ENCODE measurements at places on chromosomes 1 and 21. TPM values are rescaled to one million over a fixed set of nuclear protein-coding genes. Genes with fewer than 3 reads are reported as not detected.

DNA sequence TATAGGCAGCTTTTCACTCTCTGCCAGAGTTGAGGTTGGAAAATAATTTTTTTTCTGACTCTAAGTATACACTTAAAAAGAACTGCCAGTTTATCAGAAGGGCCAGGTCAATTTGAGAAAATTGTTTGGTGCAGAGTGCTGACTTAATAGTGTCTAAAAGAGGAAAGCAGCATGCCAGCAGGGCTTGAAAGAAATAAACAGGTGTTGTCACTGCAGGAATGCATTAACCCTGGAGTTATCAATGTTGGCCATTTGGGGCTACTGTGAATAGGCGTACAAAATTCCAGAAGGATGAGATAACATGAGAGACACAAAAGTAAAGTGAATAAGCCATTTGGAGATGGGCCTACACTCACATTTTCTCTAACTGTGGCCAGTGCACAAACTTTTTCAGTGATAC lies 220.6 kb upstream of the PLD5 start:
- H3K4me3 ChIP-seq, result no peak overlapping the region
- H3K36me3 ChIP-seq, result no peaks in the 10 kb centered on the region
- no peak for DNase-seq
- no peaks in the 10 kb centered on the region for H3K27me3 ChIP-seq
- no peak overlapping the region for H3K27ac ChIP-seq

DNA sequence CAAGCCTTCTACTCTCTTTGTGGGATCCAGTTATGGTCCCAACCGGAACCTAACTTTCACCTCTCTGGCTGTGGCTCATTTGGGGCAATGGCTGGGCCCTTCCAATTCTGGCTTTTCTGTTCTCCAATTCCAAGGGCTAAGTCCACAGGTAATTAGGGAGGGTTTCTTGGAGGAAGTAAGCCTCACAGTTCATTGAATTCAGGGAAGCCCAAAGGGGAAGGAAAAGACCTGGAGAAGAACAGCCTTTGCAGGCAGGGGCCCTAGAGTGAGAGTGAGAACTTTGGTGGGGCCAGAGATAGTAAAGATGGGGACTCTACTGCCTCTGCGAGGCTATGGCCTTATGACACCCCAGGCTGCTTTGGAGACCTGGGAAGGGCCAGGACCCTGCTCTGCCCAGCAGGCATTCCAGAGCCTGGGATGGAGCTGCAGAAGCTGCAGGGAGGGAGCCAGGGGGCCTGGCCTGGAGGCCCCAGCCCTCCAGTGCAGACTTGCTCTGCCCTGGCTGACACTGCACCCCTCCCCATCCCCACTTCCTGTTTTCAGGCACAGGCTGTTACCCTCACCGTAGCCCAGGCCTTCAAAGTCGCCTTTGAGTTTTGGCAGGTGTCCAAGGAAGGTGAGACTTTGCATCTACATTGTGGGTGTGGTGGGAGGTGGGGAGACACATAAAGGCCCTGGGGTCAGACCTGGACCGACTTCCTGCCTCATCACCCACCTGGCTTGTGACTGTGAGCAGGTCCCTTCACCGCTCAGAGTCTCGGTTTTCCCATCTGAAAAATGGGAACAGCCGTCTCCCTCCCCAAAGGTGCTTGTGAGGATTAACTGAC lies 18.9 kb downstream of the LDLRAP1 start:
- H3K4me3 ChIP-seq, result no peak overlapping the region
- H3K36me3 ChIP-seq, result peaks cover 27% of the 10 kb centered on the region
- H3K4me1 ChIP-seq, result peaks cover 44% of the 10 kb centered on the region
- H3K27me3 ChIP-seq, result no peaks in the 10 kb centered on the region

ITLN2 gene
- 0.22 TPM for polyA plus RNA-seq

DNA sequence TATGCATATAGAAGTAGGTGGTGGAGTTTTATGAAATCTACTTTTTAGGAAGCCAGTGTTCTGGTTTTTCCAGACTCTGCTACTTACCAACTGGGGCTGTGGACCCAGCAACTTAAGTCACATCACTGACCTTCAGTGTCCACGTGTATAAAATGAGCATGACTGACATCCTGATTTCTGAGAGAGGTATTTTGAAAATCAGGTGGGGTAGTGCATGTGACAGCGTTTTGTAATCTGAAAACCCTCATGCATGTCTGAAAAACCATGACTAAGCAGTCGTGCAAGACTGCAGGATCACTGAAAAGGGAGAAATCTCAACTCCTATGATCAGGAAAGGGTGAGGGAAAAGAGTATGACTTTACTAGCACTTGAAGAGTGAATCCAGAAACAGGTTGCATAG lies 26.1 kb downstream of the CR1L start:
- peaks cover 35% of the 10 kb centered on the region for H3K27me3 ChIP-seq
- no peak for DNase-seq

- H3K4me1 ChIP-seq, result peaks cover 46% of the 10 kb centered on the region
- peak overlapping the region; percentile 80 for H3K4me3 ChIP-seq
- no peak overlapping the region for H3K27ac ChIP-seq
- DNase-seq, result no peak
- H3K27me3 ChIP-seq, result no peaks in the 10 kb centered on the region
These were observed 32.2 kb upstream of the H6PD start for GRCh38 chr1:9202240-9202870.

CNIH4 gene
- polyA plus RNA-seq, result 103 TPM

GRCh38 chr21:34797921-34798535 lies 129.2 kb downstream of the CLIC6 start:
- no peaks in the 10 kb centered on the region for H3K27me3 ChIP-seq
- no peak for DNase-seq
- peak overlapping the region; percentile 90 for H3K27ac ChIP-seq
- no peak overlapping the region for H3K4me3 ChIP-seq

PPP1R8 gene
- 47.3 TPM for polyA plus RNA-seq

- no peaks in the 10 kb centered on the region for H3K36me3 ChIP-seq
- H3K4me3 ChIP-seq, result no peak overlapping the region
- no peak for DNase-seq
- peaks cover 20% of the 10 kb centered on the region for H3K4me1 ChIP-seq
- peaks cover 11% of the 10 kb centered on the region for H3K27me3 ChIP-seq
- no peak overlapping the region for H3K27ac ChIP-seq
These were observed 22.2 kb upstream of the TCEA3 start for GRCh38 chr1:23446661-23447310.

- H3K4me3 ChIP-seq, result peak overlapping the region; percentile 81
- peaks cover 10% of the 10 kb centered on the region for H3K27me3 ChIP-seq
- H3K36me3 ChIP-seq, result no peaks in the 10 kb centered on the region
- peak; percentile 35 for DNase-seq
These were observed 100.5 kb upstream of the SOD1 start for GRCh38 chr21:31558962-31559367.

All from keratinocyte (primary cell).